ENCODE measurements at places on chromosomes 7 and 10.

GRCh38 chr10:123327896-123328295 is 173.7 kb downstream of the BUB3 start:
- no peak for DNase-seq

GRCh38 chr7:21941611-21942141 is 4.0 kb downstream of the CDCA7L start:
- DNase-seq = peak; percentile 44

GRCh38 chr10:119973281-119973680 is 80.8 kb downstream of the SEC23IP start:
- peak; percentile 6 for DNase-seq

GRCh38 chr10:50593523-50594376 is 30.0 kb downstream of the SGMS1 start:
- DNase-seq = peak; percentile 92

GRCh38 chr10:48251525-48252353 is 22.8 kb downstream of the FRMPD2 start:
- no peak for DNase-seq

GRCh38 chr10:89845541-89846280 is 144.3 kb downstream of the KIF20B start:
- DNase-seq = peak; percentile 80

DNA sequence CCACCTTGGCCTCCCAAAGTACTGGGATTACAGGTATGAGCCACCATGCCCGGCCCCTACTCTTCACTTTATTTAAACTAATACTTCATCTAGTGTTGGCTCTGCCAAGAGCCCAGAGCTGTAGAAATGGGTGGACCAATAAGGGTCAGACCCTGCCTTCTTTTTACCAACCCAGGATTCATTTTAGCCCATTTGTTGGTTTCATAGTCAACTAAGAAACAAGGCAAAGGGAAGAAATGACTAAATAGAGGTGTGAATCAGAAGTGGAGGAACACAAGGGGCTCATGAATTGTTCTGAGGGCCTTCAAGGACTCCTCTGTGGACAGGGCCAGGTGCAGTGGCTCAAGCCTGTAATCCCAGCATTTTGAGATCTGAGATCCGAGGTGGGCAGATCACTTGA is 1.1 kb downstream of the ANKRD2 start:
- no peak for DNase-seq

GRCh38 chr7:128352153-128352537 is 8.4 kb upstream of the RBM28 start:
- DNase-seq = peak; percentile 37

DNA sequence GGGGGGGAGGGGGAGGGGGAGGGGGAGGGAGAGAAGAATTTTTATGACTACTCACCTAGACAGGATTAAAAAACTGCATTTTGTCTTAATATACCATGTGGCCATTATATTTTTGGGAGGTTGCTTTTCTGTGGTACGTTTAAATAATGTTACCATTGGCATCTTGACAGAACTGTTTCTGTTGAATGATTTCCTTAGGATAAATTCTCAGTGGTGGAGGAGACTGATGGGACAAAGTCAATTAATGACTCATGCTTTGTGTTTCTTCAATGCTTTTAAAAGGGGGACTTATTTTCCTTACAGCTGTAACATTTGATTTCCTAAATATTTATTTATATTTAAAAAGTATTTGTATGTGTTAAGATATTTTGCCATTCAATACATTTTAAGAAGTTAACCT is 13.7 kb downstream of the AGR2 start:
- DNase-seq = no peak

- DNase-seq = no peak
Measured at GRCh38 chr7:107072133-107072532, 27.6 kb downstream of the PRKAR2B start.

DNA sequence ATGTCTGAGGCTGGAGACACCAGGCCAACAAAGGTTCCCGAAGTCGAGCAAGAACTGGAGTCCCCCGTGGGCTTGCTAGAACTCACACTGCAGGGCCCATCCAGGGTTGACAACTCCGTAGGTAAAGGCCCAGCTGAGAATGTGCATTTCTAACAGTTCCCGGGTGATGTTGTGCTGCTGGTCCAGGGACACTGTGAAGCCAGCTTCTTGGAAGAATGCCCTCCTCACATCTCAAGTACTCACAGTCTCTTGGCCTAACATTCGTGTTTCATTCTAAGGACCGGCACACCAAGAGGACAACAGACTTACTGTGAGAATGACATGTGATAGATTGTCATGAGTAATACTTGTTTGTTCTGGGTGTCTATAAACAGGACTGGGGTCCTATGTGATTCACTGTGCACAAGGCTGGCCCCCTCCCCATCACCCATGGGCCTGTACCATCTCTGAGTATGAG is 682.3 kb upstream of the IGFBP3 start:
- no peak for DNase-seq

DNA sequence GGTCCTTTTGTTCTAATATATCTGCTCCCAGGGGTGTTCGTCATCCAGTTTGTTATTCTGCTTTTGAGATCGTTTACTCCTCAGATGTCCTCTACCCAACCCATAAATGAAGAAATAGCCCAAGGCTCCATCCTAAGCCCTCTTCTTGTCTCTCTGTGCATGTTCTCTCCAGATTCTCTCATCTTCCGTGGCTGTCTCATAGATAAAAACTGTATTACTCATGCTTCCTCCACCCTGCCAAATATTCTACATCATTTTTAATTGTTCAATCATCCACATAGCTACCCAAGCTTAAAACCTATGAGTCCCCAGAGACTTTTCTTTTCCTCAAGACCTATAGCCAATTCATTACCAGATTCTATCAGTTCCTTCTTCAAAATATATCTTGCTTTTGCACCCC is 44.9 kb downstream of the CAV1 start:
- DNase-seq = peak; percentile 95

GRCh38 chr10:10873289-10873688 is 144.4 kb upstream of the CELF2 start:
- DNase-seq = no peak
